ENCODE measurements at places on chromosomes 5 and 9.

- peak; percentile 7 for DNase-seq
Observed at GRCh38 chr9:134064711-134065110, 3.1 kb downstream of the BRD3 start.

- DNase-seq, result no peak
Observed at GRCh38 chr9:120891884-120892747, 15.1 kb upstream of the PHF19 start.

- no peak for DNase-seq
Observed at GRCh38 chr9:135069558-135070197, 17.8 kb upstream of the OLFM1 start.

GRCh38 chr9:83583151-83584014, 39.6 kb upstream of the IDNK start:
- peak; percentile 66 for DNase-seq

Measured in D341Med (cell line).